ENCODE measurements at places on chromosomes 3 and 15. TPM values are rescaled to one million over a fixed set of nuclear protein-coding genes. Genes with fewer than 3 reads are reported as not detected.

SLC51A gene
- total RNA-seq, result not detected

GALNT15 gene
- total RNA-seq, result 0.04 TPM

KCNAB1 gene
- not detected for total RNA-seq

BDH1 gene
- 3.9 TPM for total RNA-seq

GHSR gene
- not detected for total RNA-seq

KNG1 gene
- total RNA-seq, result not detected

RETNLB gene
- total RNA-seq, result not detected

AMIGO3 gene
- 0.56 TPM for total RNA-seq

MUC20 gene
- total RNA-seq, result 0.62 TPM

DAPK2 gene
- 3.9 TPM for total RNA-seq

HACD2 gene
- total RNA-seq, result 25.2 TPM

GNL3 gene
- total RNA-seq, result 81.3 TPM

CFAP100 gene
- not detected for total RNA-seq

ADAMTSL3 gene
- 0.35 TPM for total RNA-seq

SERINC4 gene
- total RNA-seq, result not detected

ISLR2 gene
- total RNA-seq, result 0.20 TPM

HHATL gene
- not detected for total RNA-seq

IMPG2 gene
- 0.04 TPM for total RNA-seq

FES gene
- total RNA-seq, result 0.79 TPM

ST8SIA2 gene
- total RNA-seq, result 0.53 TPM

ANKDD1A gene
- total RNA-seq, result 1.4 TPM

DNAH12 gene
- not detected for total RNA-seq

GPR87 gene
- 2.0 TPM for total RNA-seq

VPS18 gene
- 23.8 TPM for total RNA-seq

GOLGA8G gene
- total RNA-seq, result not detected

SEMA5B gene
- 0.13 TPM for total RNA-seq

ERICH6 gene
- not detected for total RNA-seq

PAQR5 gene
- 118 TPM for total RNA-seq

B3GALNT1 gene
- total RNA-seq, result 0.21 TPM
